Putamen (tissue), 1 donor: ENCODE measurements at places on chromosomes 4 and X.

- no peak for DNase-seq
Measured at GRCh38 chr4:144667500-144667899, 21.5 kb downstream of the HHIP start.

DNA sequence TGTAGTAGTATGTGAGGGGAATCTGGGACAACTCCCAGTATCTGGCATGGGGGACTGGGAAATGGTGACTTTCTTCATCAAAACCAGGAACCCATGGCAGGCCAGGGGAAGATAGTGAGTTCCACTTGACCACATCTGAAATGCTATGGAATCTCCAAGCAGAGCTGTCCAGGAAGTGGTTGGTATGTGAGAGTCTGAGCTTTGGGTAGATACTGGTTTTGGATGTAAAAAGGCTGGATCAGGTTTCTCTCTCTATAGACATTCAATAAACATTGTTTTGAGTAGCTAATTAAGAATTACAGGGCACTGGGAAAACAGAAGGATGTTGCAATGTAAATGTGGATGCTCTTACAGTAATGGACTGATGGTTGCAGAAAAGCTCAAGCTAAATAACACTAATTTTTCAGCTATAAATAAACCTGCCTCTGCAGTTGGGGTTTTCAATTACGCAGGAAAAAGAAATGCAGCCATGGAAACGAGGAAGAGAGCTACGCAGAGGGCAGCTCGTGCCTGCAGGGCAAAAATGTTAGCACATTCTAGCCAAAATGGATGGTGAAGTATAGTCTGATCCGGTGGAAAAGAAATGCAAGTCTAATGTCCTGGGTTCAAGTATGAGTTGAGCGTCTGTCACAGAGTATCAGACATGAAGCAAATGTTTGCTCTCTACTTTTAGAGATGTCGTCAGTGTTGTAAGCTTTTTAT, 13.4 kb upstream of the CHRNA9 start:
- no peak for DNase-seq

- no peak for DNase-seq
Measured at GRCh38 chrX:110086162-110086915, 83.4 kb downstream of the TMEM164 start.

- no peak for DNase-seq
Measured at GRCh38 chrX:70132877-70133302, 357 bp upstream of the IGBP1 start.

GRCh38 chrX:17668929-17669328, 68.4 kb upstream of the SCML1 start:
- no peak for DNase-seq

DNA sequence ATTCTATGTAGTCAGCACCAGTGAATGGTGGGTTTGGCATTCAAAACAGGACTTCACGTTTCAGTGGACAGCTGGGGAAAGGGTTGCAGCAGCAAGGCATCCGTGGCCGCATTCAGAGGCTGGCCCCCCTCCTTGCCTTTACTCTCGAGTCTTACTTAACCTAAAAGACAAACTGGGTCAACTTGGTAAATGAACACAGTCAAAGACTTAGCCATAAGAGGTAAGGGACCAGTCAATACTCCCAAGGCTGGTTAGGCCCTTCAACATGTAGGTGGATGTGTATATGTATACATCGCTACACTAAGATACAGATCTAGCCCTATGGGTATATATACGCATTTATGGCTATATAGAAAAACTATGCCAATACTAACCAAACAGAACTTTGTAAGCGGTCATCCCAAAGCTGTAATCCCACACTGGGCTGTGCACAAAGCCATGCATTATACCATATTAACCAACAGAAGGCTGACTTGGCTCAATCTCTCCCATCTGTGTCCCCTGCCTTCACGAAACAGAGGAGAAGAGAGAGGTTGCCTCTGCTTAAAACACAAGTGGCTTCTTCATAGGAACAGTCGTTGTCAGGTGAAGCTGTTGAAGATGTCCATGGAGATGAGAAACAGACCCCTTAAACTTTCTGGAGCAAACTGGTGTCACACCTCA, 61.9 kb downstream of the TSC22D3 start:
- no peak for DNase-seq

DNA sequence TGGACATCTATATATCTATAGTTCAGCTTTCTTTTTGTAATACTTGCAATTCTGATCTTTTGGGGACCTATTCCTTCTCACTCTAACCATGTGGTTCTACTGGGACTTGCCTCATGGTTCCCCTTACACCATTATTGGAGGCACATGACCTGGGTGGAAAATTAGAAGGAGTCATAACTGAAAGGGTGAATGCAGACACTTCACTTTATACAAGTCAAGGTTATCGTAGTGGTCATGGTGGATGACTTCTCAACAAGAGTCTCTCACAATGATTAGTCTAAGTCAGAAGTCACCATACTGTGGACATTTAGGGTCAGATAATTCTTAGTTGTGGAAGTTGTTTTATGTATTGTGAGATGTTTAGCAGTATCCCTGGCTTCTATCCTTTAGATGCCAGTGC, 10.5 kb upstream of the EIF4E start:
- no peak for DNase-seq

GRCh38 chr4:107147873-107148272, 111.8 kb upstream of the DKK2 start:
- no peak for DNase-seq

GRCh38 chr4:66279084-66279483, 608.8 kb upstream of the EPHA5 start:
- no peak for DNase-seq

- DNase-seq: no peak
Measured at GRCh38 chr4:131388277-131388676, 1760.8 kb upstream of the PCDH10 start.

DNA sequence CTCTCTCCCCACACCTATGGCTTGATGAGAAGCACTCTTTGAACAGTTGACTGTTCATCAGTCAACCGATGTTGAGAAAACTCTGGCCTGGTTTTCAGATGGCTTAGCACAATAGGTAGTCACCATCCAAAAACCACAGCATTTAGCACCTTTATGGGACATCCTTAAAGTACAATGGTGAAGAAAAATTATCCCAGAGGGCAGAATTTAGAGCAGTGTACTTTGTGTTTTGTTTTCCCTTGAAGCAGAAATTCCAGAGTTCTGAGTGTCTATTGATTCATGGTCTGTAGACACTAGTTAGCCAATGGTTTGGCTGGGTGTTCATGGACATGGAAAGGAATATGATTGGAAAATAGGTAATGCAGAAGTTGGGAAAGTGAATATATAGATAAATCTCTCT, 487.0 kb downstream of the PDHA2 start:
- DNase-seq: no peak

DNA sequence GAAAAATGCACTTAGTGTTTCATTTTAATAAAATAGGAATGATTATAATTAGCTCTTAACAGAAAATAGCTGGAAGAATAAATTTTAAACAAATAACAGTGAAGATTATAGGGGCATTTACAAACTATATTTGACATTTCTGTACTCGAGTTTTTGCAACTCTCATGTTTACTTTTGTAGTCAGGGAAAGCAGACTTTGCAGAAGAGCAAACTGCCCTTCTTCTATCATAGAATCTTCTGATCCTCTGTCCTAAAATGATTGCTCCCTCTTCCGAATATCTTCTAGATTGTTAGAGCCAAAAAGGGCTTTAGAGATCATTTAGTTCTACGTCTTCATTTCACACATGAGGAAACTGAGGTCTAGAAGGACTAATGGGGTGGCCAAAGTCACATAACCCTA, 219.0 kb downstream of the RELL1 start:
- DNase-seq: no peak
